ENCODE measurements at places on chromosomes 7 and 10. TPM values are rescaled to one million over a fixed set of nuclear protein-coding genes. Genes with fewer than 3 reads are reported as not detected.

Gene ZSWIM8
- 59.4 TPM for total RNA-seq

Gene CDC14C
- total RNA-seq = not detected

Gene RGS10
- total RNA-seq = 38.9 TPM

Gene ATRNL1
- 0.97 TPM for total RNA-seq

Gene CPA2
- total RNA-seq = not detected

Gene SRRM3
- total RNA-seq = 0.30 TPM

Gene SPDYE8
- total RNA-seq = not detected

Gene CALHM1
- not detected for total RNA-seq

Gene VWA2
- not detected for total RNA-seq

Gene PHKG1
- total RNA-seq = 0.46 TPM

Gene HMX2
- not detected for total RNA-seq

Gene TMEM140
- 3.3 TPM for total RNA-seq

Gene GGCT
- total RNA-seq = 19.0 TPM

Gene PRSS1
- not detected for total RNA-seq

Gene MCM10
- total RNA-seq = 0.89 TPM

Gene SFRP4
- total RNA-seq = 0.14 TPM

Gene ZMIZ2
- total RNA-seq = 21.3 TPM

Gene OR2A1
- total RNA-seq = under 0.01 TPM

Gene MSMB
- total RNA-seq = not detected

Gene AQP1
- 19.5 TPM for total RNA-seq

Gene LIPF
- total RNA-seq = not detected

Gene MLXIPL
- total RNA-seq = not detected

Gene BRAT1
- 24.1 TPM for total RNA-seq

Gene GBX1
- not detected for total RNA-seq

Gene CPA5
- total RNA-seq = not detected

Gene LRRD1
- total RNA-seq = 0.30 TPM

Gene TSPAN15
- 35.0 TPM for total RNA-seq

Gene PVRIG
- not detected for total RNA-seq

Gene ARF5
- 64.4 TPM for total RNA-seq

Gene MAGI2
- total RNA-seq = 16.0 TPM

Gene CCDC172
- not detected for total RNA-seq

Gene FAM237B
- total RNA-seq = not detected

Gene ZNF853
- 5.3 TPM for total RNA-seq

Data from smooth muscle cell of the umbilical artery (primary cell).